ENCODE measurements at places on chromosomes 1 and 21. TPM values are rescaled to one million over a fixed set of nuclear protein-coding genes. Genes with fewer than 3 reads are reported as not detected.

- DNase-seq: no peak
Measured at GRCh38 chr1:81111818-81112217, 688.9 kb upstream of the ADGRL2 start.

DNA sequence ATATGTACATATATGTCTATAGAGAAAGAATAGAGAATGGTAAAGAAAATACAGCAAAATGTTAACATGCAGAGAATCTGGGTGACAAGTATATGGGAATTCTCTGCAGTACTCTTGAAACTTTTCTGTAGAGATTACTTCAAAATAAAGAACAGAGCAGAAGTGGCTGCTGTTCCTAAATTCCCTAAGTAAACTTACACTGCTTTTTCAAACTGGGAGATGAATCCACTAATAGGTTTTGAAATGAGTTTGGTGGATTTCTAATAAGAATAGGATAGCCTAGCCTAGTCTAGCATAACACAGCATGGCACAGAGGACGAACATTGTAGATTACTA is 450 bp upstream of the CR2 start:
- no peak for DNase-seq

GRCh38 chr1:182993746-182994145 is 29.5 kb upstream of the LAMC1 start:
- no peak for DNase-seq

- DNase-seq: no peak
Measured at GRCh38 chr1:106861110-106861509, 195.4 kb upstream of the PRMT6 start.

- no peak for DNase-seq
Measured at GRCh38 chr1:113531321-113531720, 141.0 kb downstream of the MAGI3 start.

DNA sequence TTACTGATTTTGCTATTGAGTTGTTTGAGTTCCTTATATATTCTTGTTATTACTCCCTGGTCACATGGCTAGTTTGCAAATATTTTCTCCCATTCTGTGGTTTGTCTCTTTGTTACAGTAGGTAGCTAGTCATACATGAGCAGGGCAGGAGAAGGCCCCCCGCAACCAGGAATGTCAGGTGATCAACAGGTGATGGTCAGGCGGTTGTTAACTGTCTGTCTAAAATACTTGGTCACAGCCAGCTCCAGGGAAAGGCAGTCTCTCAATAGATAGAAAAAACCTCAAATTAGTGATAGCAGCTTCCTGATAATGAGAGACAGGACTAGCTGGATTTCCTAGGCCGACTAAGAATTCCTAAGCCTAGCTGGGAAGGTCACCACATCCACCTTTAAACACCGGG is 217.9 kb downstream of the RHOU start:
- DNase-seq: no peak

GRCh38 chr21:29193072-29193471 is 62.6 kb downstream of the MAP3K7CL start:
- no peak for DNase-seq

DNA sequence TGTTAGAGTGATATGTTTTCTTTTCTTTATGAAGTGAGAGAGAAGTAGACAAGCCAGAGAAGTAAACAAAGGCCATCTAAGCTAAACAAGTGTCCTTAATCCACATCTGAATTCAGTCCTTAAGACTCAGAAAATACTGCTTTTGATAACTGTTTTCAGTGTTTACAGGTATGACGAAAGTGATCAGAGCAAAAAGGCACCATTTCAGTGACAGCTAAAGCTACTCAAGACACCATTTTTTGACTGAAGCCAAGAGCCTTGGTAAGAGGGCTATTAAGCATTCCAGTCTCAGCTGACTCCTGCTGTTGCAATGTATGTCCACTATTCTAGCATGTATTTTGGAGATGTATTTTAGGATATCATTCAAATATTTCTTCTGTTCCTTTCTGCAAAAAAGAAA is 4.1 kb downstream of the KMO start:
- DNase-seq: no peak

- DNase-seq: peak; percentile 90
Measured at GRCh38 chr1:218380125-218380977, 35.2 kb downstream of the TGFB2 start.

DNA sequence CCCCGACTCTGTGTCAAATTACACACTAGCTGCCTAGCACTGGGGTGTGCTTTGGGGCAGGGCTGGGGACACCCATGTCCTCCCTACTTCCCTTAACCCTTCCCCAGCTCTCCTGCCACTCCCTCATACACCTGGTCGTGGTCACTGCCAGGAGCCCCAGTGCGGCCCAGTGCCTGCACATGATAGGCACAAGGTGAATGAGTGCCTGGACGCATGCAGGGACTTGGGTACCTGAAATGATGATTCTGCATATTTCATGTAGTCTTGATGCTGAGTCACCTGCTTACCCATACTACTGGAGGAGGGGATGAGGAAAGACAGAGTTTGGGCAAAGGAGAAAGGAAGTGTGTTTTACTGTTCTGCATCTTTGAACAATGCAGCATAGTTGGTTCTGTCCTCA is 1.5 kb upstream of the VANGL2 start:
- DNase-seq: no peak

DNA sequence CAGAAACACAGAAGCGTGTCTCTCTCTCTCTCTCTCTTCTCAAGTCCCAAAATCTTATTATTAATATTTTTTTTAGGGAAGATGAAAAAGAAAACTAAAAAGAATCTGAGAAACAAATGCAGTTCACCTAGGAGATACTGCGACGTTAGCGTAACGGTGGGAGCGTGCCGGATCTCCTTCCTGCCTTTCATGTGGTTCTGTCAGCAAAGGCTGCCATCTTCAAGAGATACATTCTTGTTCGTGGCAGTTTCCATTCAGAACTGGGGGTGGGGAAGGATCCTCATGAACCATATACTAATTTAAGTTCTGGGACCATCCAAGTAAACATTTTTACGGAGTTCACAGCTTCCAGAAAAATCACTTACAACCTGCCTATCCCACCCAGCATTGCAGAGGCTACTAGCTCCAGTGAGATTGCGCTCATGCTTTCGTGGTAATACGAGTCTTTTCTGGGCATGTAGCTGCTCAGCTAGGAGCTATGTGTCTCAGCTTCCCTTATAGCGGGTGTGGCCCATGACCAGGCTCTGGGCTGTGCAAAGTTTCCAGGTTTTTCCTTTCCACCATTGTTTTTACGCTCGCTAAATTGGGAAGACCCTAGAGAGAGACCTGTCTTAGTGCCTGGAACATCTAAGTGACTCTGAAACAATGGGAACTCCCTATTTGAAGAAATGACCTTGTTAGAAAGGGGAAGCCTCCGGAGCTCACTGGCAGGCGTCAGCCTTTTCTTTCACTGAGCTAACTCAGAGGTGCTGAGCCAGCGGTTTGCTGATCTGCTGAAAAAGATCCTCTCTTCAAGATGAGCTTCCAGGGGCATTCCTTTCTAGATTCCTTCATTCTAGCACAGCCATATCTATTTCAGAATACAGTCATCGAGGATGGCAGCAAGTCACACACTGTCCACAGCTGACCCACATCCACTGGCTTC is 17.3 kb downstream of the SLAMF1 start:
- DNase-seq: no peak

GRCh38 chr1:50123071-50123470 is 14.4 kb downstream of the ELAVL4 start:
- DNase-seq: no peak

- no peak for DNase-seq
Measured at GRCh38 chr1:229951856-229952534, 115.0 kb upstream of the GALNT2 start.

- DNase-seq: no peak
Measured at GRCh38 chr21:15718711-15719110, 11.1 kb upstream of the USP25 start.

DNA sequence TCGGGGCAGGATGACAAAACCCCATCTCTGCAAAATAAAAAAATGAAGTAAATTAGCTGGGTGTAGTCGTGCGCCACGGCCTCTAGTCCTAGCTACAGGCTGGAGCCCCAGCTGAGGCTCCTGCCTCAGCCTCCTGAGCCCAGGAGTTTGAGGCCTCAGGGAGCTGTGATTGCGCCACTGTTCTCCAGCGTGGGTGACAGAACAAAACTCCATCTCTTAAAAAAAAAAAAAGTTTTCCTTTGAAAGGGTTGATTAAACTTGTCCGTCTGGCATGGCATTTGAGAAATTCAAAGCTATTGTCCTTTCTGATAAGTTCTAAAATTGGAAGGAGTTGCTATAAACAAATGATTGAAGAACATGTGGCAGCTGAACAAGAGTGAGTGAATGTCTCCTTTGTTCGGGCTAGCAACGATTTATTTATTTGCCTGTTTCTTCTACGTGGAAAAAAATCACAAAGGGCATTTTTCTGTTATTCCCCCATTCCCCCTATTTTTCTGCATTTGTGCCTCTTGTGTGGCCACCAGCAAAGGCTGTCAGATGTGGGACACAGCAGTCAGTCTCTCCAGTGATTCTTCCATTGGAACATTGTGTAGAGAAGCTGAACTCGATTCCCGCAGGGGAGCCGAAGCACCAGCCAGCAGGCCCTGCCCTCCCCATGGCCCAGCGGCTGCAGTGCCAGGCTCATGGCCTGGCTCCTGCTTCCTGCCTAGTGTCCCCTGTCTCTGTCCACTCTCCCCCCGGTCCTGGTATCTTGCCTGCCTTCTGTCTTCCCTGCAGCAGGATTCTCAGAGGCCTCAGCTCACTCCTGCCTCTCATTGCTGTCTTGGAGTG is 21.5 kb upstream of the PWP2 start:
- DNase-seq: no peak

DNA sequence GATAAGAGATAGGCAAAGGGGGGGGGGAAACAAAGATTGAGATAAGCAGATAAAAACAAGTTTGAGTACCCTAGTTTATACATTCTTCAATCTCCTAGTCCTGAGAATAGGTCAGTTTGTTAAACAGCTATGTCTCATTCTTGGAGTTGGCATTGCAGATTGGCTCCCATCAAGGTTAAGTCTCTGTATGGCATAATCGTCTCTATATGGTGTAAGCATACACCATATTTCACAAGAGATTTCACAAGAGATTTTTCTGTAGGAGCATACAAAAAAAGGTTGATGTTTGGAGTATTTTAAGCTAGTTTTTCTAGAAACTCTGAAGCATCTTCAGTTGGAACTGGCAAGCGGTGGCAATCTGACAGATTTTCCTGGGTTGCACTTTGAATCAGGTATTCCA is 35.8 kb downstream of the NCAM2 start:
- DNase-seq: no peak

- peak; percentile 40 for DNase-seq
Measured at GRCh38 chr1:156082309-156083091, at the start of gene MEX3A. MEX3A (minus strand) TSS chr1:156082465; CDS start chr1:156081998, 467 bp downstream.

- no peak for DNase-seq
Measured at GRCh38 chr1:192104852-192105251, 53.4 kb upstream of the RGS18 start.

DNA sequence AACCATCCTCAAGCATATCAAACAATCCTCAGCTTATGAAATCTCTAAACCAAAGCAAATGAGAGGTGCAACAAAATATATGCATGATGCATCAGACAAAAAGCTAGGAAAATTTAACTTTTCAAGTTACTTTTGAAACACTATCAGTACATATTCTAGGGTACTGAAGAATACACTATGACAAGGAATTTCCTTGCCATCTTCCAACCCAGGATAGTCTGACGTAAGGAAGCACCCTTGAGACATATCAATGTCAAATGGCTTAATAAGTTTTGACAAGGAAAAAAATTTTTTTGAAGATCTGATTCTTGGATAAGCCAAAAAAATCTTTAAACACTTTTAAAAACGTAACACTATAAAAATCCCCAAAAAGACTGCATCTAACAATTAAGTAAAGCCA is 64.9 kb downstream of the KIFAP3 start:
- DNase-seq: no peak

GRCh38 chr1:112937070-112937469 is 18.9 kb downstream of the SLC16A1 start:
- DNase-seq: no peak

DNA sequence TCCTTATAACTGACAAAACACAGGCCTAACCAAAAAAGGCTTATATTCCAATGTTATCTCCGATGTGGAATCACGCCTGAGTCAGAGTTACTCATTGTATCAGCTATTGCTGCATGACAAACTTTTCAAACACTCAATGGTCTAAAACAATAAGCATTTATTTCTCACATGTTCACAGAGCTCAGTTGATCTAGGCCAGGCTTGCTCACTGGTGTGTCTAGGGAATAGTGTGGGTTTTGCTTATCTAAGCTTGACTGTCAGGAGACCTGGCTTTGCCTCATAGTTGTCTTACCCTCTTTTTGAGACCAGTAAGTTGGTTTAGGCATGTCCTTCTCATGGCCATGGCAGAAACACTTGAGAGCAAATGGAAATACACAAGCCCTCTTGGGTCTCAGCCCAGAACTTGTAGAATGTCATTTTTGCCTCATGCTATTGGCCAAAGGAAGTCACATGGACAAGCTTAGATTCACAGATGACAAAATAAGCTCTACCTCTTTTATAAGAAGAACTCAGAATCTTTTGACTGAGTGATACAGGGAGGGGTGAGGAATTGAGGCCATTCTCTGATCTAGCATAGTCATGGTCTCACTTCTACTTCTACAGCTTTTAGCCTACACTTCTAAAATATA is 130.8 kb downstream of the HMCN1 start:
- no peak for DNase-seq

DNA sequence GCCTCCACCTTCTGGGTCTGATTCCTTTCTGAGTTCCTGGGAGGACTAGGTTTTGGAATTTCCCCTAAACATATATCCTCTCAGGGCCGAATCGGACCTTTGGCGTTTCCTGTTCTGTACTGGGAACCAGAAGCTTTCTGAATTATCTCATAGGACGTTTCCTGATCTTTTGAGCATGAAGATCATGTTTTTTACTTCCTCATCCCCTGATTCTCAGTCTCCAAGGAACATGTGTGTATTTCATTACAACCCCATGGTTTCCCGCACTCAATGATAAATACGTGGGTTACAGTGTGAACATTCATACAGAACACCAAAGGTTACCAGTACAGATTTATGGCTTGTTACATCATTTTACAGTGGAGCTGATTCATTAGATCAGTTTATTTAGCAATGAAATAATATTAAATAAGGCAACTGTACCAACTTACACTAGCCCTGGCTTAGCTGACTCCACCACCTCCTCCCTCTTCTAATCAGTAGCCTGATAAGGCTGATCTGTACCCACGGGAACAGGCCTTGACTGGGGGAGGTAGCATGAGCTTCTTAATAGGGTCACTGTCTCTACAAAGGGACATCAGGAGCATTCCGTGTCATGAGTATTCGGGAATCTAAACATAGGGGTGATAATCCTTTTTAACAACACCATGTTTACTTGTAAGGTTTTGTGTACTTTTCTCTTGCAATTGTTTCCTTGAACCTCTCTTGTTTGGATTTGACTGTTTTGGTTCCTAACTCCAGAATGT is 57.8 kb upstream of the ERRFI1 start:
- peak; percentile 47 for DNase-seq

The GREM2 gene
- total RNA-seq: 44.0 TPM

The HRNR gene
- total RNA-seq: not detected

The PGLYRP4 gene
- not detected for total RNA-seq

The CELA2B gene
- not detected for total RNA-seq

The AIM2 gene
- not detected for total RNA-seq

The CTSK gene
- 2.7 TPM for total RNA-seq

The AGT gene
- total RNA-seq: not detected

The UBASH3A gene
- not detected for total RNA-seq

The KCNJ15 gene
- total RNA-seq: not detected
